CD4-positive, CD25-positive, alpha-beta regulatory T cell (primary cell): ENCODE measurements at places on chromosomes 12 and 14. TPM values are rescaled to one million over a fixed set of nuclear protein-coding genes. Genes with fewer than 3 reads are reported as not detected.
A peak's percentile ranks its signal among the peaks of the same experiment; 100 is the strongest.

- DNase-seq, result no peak
- no peak overlapping the region for H3K27ac ChIP-seq
- no peak overlapping the region for H3K4me3 ChIP-seq
- H3K27me3 ChIP-seq, result no peaks in the 10 kb centered on the region
Observed at GRCh38 chr12:89376202-89376529, 23.9 kb upstream of the DUSP6 start.

- H3K4me1 ChIP-seq, result peaks cover 32% of the 10 kb centered on the region
- no peak overlapping the region for H3K4me3 ChIP-seq
- no peak for DNase-seq
- peak overlapping the region; percentile 23 for H3K27ac ChIP-seq
Observed at GRCh38 chr14:105422695-105423487, 3.3 kb downstream of the MTA1 start.

DNA sequence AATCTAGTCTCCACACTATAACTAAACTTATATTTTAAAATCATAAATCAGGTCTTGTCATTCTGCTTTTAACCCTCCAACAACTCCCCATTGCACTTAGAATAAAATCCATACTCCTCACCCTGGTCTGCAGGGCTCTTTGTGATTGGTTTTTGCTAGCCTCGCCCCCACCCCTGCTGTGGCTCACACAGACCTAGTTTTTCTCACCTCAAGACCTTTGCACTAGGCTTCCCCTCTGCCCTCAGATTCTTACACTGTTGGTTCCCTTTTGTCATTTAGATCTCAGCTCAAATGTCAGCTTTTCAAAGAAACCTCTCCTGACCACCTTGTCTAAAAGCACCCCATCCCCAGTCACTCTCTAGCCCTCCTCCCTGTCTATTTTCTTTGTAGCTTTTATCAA is 10.7 kb upstream of the LHX5 start:
- H3K4me1 ChIP-seq, result no peaks in the 10 kb centered on the region
- H3K4me3 ChIP-seq, result no peak overlapping the region
- H3K27me3 ChIP-seq, result peaks cover 35% of the 10 kb centered on the region
- no peak overlapping the region for H3K27ac ChIP-seq
- H3K36me3 ChIP-seq, result no peaks in the 10 kb centered on the region
- no peak for DNase-seq

DNA sequence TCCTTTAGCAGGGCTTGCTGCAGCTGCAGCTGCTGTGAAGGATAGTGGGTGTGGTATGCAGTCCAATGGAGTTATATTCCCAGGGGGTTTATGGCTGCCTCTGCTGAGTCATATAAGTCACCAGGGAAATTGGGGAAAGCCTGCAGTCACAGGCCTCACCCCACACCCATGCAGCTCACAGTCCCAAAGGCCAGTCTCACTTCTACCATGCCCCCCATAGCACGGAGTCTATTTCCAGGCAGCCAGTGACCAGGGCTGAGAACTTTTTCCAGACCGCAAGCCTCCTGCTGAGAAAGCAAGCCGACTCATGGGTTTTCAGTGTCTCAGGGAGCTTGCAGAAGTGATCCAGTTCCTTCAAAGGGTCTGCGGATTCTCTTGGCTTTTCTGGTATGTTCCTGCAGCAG is 322.4 kb upstream of the CLEC14A start:
- no peaks in the 10 kb centered on the region for H3K27me3 ChIP-seq
- DNase-seq, result no peak
- no peaks in the 10 kb centered on the region for H3K4me1 ChIP-seq
- H3K4me3 ChIP-seq, result no peak overlapping the region
- no peaks in the 10 kb centered on the region for H3K36me3 ChIP-seq

MUCL1 gene
- not detected for total RNA-seq
